ENCODE measurements at places on chromosomes 11 and 22.

DNA sequence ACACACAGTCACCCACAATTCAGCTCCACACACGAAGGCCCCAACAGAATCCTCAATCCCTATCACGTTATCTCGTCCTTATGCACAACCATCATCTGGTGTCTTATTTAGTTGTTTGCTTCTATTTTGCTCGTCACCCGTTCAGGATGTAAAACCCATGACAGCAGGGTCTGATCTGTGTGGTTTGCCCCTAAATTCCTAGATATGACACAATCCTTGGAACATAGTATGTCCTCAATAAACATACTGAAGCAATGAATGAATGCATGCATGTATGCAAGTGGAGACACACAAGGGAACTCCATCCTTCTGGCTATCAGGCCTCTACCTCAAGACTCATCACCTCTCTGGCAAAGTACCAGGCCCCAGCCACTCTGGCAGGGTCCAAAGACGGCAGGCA, 20.2 kb downstream of the STARD10 start:
- no peak for DNase-seq

- DNase-seq = no peak
Measured at GRCh38 chr11:104369761-104370160, 205.8 kb upstream of the PDGFD start.

GRCh38 chr11:11284481-11284880, 68.6 kb downstream of the CSNK2A3 start:
- no peak for DNase-seq

DNA sequence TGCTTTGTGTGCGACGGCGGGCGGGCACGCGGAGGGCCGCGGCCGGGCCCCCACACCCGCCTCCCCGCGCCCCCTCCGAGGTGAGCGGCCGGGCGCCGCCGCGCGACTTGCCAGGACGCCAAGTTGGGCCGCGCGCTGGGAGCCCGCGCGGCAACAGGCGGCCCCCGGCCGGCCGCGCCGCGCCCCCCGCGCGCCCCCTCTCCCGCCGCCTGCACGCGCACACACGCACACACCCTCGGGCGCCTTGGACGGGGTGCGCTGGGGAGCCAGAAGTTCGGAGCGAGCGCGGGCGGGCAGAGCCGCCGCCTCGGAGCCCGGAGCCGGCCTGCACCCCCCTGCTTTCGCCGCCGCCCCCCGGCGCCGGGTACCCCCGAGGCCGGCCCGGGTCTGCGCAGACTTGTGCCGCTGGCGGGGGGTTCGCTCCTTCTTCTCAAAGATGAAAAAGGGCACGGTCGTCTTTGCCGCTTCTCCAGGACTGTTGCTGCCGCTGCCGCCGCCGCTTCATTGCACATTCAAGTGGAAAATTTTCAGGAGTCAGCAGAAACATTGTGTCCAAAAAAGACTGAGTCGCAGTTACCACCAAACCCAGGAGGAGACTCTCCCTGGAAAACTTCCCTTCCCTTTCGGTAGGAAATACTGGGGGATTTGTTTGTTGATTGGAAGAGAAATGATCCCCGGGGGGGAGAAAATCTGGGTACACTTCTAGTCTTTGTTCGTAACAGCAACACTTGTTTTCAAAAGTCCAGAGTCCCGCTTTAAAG, 895 bp downstream of the TEAD1 start:
- peak; percentile 37 for DNase-seq

- no peak for DNase-seq
Measured at GRCh38 chr11:117421041-117421440, 93.4 kb downstream of the CEP164 start.

- no peak for DNase-seq
Measured at GRCh38 chr11:63907808-63908530, 9.0 kb downstream of the RCOR2 start.

DNA sequence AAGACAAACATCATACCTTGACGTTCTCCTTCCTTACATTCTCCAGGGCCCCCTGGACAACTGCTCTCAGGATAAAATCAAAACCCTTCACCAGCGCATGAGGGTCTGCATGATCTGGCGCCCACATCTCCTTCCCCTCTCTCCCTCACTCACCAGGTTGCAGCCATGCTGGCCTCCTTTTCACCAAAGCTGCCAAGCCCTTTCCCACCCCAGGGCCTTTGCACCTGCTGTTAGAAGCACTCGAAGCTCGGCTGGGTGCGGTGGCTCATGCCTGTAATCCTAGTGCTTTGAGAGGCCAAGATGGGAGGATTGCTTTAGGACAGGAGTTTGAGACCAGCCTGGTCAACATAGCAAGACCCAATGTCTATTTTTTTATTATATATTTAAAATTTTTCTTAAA, 56.1 kb upstream of the NUP50 start:
- no peak for DNase-seq

- DNase-seq = no peak
Measured at GRCh38 chr11:28760676-28761390, 652.6 kb downstream of the METTL15 start.

DNA sequence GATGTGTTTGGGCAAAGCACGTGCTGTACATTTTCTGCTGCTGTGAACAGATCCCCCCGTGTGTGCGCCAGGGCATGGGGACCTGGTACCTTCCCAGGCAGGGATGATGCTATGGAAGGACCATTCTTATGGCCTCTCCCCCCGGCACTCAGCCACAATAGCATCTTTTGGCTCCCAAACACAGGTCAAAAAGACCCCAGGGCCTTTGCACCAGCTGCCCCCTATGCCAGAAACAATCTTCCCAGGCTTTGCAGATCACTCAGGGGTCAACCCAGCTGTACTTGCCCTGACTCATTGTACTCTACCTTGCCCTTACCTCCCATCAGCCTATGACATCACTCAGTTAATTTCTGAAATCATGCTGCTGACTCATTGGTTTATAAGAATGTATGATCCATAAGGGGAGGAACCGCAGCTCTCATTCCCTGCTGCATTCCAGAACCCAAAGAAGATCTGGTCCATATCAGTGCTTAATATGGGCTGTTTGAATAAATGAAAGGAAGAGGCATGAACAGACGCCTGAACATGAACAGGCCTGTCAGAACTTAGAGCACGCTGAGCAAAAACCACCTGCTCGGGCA, 100.7 kb downstream of the CELSR1 start:
- DNase-seq = no peak

- no peak for DNase-seq
Measured at GRCh38 chr11:6025056-6025455, 5.5 kb downstream of the OR56A1 start.

GRCh38 chr11:30853439-30853838, 267.3 kb upstream of the MPPED2 start:
- no peak for DNase-seq

GRCh38 chr11:81707881-81708280, 1025.8 kb downstream of the FAM181B start:
- no peak for DNase-seq

DNA sequence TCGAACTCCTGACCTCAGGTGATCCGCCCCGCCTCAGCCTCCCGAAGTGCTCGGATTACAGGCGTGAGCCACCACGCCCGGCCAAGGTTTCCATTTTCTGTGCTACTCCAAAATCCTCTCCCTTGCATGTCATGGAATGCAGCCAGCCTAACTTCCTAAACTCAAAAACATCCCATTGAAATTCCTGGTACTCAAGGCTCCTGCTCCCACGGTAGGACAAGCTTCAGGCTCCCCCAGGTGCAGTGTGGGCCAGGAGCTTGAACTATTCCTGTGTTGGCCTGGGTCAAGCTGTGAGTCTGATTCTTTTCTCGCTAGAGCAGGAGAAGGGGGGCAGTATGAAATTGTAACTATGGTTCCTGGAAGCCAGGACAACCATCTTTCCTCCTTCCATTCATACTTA, 97.1 kb downstream of the RPL27A start:
- no peak for DNase-seq

GRCh38 chr11:63023841-63024648, 8.4 kb upstream of the SLC22A8 start:
- no peak for DNase-seq

Data from NCI-H187 treated with DMSO at 0.1 percent for 48 hours (cell line).